ENCODE measurements at places on chromosomes 11 and 22.

DNA sequence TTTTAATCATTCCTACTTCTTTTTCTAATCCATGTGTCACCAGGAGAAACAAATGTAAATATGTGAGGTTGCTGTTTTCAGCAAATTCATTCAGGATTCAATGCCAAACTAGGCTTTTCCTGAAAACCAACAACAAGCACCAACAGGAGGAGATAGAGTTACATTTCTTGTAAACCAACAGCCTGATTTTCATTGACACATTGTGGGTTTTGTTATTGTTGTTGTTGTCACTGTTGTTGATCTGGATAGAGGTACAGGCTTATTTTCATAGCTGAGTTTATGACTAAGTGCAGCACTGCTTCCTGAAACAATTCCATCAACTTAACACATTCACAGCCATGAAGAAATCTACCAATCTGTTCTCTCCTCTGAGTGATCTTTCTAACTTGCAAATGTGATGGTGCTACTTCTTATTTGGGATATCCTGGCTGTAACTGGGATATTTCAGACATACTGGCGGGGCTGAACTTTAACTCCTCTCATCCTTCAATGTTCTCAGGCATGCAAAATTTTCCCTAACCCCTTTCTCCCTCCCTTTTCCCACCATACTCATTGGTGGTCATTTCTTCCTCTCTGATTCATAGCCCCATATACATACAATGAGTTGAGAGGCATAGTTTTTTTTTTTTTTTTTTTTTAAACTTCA lies 65.5 kb downstream of the ME3 start:
- DNase-seq, result no peak

GRCh38 chr11:116504541-116505297 lies 268.1 kb downstream of the BUD13 start:
- no peak for DNase-seq

GRCh38 chr11:84857746-84858145 lies 769.4 kb downstream of the DLG2 start:
- no peak for DNase-seq

- no peak for DNase-seq
These were observed 148.8 kb downstream of the DBX1 start for GRCh38 chr11:20011307-20011951.

GRCh38 chr11:134517115-134517514 lies 105.1 kb upstream of the B3GAT1 start:
- DNase-seq, result no peak

- no peak for DNase-seq
These were observed 56.9 kb downstream of the PANX1 start for GRCh38 chr11:94185416-94186084.

Data from neural crest cell (in vitro differentiated cells).